Cardiac septum (tissue), 1 donor: ENCODE measurements at places on chromosomes 3 and 15. TPM values are rescaled to one million over a fixed set of nuclear protein-coding genes. Genes with fewer than 3 reads are reported as not detected.

DNA sequence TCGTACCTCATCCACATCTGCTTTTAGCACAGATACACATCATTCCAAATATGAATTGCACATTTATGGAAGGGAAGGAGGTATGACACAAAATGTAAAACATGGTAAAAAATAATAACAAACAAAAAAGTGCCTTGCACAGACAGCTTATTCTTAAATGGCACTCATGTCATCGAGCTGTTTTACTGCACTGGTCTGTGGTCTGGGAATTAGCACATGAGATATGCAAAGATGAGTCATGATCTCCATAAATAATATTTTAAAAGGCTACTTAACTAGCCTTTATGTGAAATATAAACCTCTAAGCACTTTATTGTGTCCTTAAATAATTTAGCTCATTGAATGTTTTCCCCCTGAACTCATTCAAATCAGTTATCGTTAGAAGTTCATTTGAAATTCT is 142.2 kb upstream of the ZNF385D start:
- DNase-seq: no peak

GRCh38 chr3:10515884-10516495 is 10.6 kb upstream of the ATP2B2 start:
- peak; percentile 68 for DNase-seq

- DNase-seq: no peak
Measured at GRCh38 chr3:185984203-185984602, 46.4 kb upstream of the TRA2B start.

PDZRN3 gene
- 66.0 TPM for total RNA-seq

DNA sequence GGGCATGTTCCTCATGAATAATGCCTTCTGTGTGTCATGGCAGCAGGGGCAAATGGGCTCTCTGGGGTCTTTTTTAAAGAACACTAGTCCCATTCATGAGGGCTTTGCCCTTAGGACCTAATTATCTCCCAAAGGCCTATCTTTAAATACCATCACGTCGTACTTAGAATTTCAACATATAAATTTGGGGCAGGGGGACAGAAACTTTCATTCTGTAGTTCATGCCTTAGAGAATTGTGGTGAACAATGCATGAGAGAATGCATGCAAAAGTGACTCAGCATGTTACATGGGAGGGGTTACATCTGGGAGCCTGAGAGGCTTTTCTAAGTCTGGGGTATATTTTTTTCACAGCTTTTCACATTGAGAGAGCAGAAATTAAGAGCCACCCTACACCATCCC is 208.5 kb upstream of the ROPN1 start:
- DNase-seq: no peak

DNA sequence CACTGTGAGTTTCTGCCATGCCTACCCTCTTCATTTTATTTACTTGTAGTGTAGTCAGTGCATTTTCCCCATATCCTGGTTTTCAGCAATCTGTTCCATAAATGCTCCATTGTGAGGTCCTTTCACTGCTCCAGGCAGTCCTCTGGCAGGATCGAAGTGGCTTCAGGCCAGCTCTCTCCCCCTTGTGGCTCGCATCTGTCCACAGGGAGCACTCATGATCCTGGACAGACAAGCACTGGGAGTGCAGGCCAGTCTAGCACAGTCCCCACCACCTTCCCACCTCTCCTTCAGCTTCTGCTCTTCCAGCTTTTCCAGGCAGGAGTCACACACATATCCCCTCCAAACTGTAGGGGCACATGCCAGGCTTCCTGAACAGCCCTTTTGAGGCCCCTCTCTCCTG is 173.6 kb downstream of the PPM1L start:
- DNase-seq: peak; percentile 79

DNA sequence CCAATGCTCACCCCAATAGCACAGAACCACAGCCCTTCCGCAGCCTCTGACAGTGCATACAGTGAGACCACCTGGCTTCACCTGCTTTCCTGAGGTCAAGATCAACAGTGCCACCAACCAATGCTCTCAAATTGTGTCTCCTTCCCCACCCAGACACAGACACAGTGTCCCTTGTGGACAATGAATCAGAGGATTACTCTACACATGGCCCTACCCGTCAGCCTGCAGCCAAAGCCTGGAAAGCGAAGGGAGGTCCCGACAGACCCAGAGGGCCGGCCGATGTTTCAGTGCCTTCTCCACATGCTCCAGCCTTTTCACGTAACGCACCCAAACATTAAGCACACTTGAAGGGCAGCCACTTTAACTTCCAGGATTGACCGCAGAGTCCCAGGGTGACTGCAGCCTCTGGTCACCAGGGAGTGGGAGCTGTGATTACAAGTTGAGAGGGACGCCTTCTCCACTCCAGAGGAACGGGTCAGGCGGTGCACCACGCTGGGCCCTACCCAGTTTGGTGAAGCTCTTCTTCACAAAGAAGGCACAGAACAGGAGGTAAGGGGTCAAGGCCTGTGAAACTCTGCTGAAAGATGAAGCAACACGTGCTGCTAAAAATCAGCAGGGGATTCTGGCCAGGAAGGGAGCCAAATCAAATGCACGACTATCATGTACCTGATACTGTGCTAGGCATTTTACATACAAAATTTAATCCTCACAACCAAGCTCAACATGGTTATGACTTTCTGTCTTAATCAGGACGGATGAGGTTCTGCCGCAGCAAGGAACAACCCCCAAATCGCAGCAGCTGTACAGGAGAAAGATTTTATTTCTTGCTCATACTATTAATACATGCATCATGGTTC is 17.2 kb downstream of the KLHL25 start:
- DNase-seq: no peak

DNA sequence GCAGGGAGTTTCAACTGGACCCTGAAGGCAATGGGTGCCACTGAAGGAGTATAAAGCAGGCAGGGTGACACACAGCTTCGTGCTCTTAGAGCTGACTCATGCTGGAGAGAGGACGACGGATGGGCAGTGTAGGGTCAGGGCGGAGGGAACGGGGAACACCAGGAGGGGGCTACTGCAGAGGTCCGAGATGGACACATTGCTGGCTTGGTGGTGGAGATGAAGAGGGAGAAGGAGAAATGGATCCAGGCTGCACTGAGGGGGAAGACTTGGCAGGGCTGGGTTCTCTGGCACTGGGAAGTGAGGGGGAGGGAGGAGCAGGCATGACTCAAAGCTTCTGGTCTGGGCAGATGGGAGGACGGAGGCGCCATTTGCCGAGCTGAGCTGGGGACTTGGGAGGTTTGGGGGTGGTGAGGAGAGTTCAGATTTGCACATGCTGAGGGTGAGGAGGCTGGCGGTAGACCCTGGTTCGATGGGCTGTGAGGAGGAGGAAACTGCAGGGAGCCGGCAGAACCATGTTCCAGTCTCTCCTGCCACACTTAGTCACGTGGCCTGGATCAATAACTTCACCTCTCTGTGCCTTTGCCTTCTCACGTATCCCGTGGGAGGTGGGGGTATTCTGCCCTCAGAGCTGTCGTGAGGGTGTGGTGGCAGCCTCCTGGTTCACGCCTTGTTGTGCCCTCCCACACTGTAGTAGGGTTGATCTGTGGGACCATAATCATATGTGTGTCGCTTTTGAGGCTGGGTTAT is 4.6 kb upstream of the KCTD6 start:
- DNase-seq: no peak

DNA sequence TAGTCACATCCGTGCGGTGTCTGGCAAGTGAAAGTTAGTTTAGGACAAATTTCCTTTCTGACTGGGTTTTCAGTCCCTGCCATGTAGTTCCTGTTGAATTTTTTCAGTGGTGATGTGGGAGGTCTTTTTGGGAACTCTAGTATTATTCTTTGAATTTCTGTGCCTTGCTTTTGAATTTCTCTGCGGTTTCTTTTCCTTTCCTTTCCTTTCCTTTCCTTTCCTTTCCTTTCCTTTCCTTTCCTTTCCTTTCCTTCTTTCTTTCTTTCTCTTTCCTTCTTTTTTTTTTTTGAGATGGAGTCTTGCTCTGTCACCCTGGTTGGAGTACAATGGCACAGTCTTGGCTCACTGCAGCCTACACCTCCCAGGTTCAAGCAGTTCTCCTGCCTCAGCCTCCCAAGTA is 88.2 kb downstream of the CGNL1 start:
- DNase-seq: no peak

- DNase-seq: peak; percentile 73
Measured at GRCh38 chr3:42493126-42493797, 9.2 kb upstream of the VIPR1 start.

BOC gene
- total RNA-seq: 12.8 TPM

DNA sequence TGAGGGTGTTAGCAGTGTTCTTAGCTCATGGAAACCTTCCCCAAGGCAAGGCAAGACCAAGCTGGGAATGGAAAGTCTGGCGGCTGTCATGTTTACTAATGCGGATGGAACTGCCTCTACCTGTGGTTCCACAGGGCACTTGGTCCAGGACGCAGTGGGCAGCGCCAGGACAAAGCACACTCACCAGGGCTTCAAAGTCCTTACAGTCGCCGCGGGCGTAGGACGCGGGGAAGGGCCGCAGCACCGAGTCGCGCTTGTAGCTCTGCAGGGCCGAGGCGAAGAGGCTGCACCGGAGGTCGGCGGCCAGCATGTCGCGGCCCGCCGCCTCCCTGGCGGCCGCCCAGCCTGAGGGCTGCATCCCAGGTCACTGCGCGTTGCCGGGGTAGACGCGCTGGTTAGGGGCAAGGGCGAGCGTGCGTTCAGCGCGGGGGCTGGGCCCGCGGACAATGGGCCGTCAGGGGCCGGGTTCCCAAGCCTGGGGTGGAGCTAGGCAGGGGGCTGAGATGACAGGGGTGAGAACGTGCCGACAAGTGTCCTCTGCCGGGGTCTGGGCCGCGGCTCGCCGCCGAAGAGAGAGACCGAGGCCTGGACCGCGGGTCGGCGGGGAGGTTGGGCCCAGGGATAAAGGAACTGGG is 497 bp downstream of the PARP16 start:
- no peak for DNase-seq

- no peak for DNase-seq
Measured at GRCh38 chr3:177746337-177746933, 549.2 kb upstream of the TBL1XR1 start.

ST8SIA2 gene
- 10.1 TPM for total RNA-seq

- peak; percentile 71 for DNase-seq
Measured at GRCh38 chr15:67833710-67834511, 5.9 kb downstream of the RNU6-1 start.
